ENCODE measurements at places on chromosomes 4 and X.

GRCh38 chr4:6581566-6582121, 6.7 kb downstream of the MAN2B2 start:
- DNase-seq = no peak

- no peak for DNase-seq
Measured at GRCh38 chr4:84089652-84090437, 409.2 kb downstream of the NKX6-1 start.

GRCh38 chr4:10225096-10225495, 108.5 kb upstream of the WDR1 start:
- no peak for DNase-seq

DNA sequence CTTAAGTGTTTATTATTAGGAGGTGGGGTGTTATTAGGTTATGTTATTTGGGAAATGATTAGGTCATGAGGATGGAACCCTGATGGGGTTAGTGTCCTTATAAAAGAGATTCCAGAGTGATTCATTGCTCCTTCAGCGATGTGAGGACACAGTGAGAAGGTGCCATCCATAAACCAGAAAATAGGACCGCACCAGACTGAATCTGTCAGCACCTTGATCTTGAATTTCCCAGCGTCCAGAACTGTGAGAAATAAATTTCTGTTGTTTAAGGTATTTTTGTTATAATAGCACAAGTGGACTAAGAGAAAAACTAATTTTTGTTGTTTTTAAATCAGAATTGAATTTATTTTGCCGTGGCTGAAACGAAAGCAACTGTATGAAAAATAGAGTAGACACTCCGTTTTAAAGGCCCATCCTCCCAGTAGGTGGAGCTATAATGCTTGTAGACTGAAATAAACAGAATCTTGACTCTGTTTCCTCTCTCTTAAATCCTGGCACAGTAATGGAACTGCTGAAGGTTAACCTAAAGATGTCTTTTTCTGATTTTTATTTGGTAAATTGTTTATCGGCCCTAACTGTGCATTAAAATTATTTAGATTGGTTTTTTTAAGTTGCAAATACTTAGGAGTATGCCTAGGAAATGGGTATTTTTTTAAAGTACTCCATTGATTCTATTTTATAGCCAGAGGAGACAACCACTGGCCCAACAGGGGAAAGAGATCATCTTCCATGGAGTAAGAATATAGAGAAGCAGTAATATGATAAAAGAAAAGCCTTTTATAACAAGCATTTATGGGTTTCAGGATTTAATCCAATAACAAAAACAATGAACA, 133.2 kb upstream of the ADAMTS3 start:
- peak; percentile 39 for DNase-seq

DNA sequence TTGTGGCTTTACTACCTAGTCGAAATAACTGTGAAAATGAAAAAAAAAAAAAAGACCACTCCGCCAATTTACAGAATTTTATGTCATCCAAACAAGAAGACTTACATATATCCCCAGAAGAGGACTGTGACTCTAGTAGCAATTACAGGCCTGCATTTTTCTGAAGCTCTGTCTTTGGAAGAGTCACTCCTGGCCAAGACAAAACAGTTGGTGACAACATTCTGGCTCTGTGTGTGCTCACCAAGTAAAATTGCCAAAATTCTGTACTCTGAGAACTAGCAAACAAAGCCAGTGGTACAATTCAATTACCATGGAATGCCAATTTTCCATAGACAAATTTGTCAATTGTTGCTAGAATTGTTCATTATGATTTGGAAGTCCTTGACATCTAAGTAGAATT, 311.1 kb downstream of the PDGFC start:
- DNase-seq = no peak

DNA sequence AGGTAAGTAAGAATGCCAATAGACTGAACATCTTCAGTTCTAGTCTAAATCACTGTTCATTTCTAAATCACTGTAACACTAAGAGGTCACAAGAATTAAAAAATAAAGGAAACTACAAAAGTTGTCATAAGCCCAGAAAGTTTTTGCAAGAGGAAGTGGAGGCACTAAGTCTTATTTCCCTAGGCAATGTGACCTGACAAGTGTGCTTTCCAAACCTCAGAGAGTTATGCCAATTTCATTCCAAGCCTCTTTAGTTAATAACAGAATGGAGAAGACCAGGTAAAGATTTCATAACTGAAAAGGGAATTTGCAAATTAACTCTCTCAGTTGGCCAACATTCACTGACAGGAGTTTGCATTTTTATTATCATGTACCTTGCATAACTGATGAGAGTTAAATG, 40.5 kb downstream of the BBS12 start:
- no peak for DNase-seq

- no peak for DNase-seq
Measured at GRCh38 chrX:13414006-13414647, 94.3 kb upstream of the ATXN3L start.

GRCh38 chrX:128754130-128754529, 701.9 kb upstream of the ACTRT1 start:
- peak; percentile 92 for DNase-seq

- no peak for DNase-seq
Measured at GRCh38 chr4:119321921-119322687, at the start of gene FABP2. Gene FABP2 (minus strand): TSS chr4:119322138. CDS start chr4:119322102, 36 bp downstream.

- no peak for DNase-seq
Measured at GRCh38 chr4:174437324-174437723, 85.0 kb downstream of the HPGD start.

GRCh38 chr4:168836490-168836889, 173.6 kb downstream of the CBR4 start:
- DNase-seq = no peak

DNA sequence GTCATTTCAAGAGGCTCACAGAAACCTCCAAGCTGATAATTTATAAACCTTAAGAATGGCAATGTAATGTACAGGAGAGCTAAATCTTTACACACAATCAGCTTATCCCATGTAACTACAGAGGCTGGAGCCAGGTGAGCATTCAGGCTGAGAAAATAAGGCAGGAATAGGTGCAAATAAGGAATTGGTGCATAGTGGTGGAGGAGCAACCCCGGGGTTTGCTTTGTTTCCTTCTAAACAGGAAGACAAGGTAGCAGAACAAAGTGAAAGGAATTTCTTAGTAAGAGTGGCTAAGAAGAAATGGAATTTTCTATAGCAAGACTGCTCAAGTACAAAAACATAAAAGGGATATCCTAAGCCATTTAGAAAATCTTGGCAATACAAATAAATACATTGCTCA, 82.4 kb downstream of the NR3C2 start:
- DNase-seq = no peak

- DNase-seq = no peak
Measured at GRCh38 chr4:8274765-8275547, 5.4 kb downstream of the HTRA3 start.

DNA sequence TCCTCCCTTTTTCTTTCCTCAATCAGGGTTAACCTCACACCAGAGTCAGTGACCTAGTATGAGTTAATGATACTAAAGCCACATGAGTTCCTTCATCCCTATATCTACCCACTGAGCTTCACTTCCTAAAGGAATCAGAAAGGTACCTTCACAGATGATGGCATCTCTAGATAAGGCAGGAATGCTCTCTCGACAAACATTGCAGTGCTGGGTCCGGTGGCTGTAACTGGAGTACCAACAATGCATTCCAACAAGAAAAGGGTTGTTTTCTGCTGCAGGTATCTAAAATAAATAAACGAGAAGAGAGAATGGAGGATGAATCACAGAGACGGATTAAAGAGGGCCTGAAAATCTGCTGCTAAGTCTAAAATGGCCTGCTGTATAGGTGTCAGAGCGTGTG, 66.7 kb downstream of the DGKK start:
- DNase-seq = no peak

GRCh38 chr4:16461362-16461761, 235.1 kb upstream of the TAPT1 start:
- no peak for DNase-seq

- no peak for DNase-seq
Measured at GRCh38 chr4:139243448-139244365, 36.3 kb downstream of the MGARP start.

- DNase-seq = no peak
Measured at GRCh38 chr4:185774845-185775680, 36.9 kb downstream of the SORBS2 start.

- DNase-seq = no peak
Measured at GRCh38 chrX:155246748-155247147, 17.5 kb downstream of the RAB39B start.

DNA sequence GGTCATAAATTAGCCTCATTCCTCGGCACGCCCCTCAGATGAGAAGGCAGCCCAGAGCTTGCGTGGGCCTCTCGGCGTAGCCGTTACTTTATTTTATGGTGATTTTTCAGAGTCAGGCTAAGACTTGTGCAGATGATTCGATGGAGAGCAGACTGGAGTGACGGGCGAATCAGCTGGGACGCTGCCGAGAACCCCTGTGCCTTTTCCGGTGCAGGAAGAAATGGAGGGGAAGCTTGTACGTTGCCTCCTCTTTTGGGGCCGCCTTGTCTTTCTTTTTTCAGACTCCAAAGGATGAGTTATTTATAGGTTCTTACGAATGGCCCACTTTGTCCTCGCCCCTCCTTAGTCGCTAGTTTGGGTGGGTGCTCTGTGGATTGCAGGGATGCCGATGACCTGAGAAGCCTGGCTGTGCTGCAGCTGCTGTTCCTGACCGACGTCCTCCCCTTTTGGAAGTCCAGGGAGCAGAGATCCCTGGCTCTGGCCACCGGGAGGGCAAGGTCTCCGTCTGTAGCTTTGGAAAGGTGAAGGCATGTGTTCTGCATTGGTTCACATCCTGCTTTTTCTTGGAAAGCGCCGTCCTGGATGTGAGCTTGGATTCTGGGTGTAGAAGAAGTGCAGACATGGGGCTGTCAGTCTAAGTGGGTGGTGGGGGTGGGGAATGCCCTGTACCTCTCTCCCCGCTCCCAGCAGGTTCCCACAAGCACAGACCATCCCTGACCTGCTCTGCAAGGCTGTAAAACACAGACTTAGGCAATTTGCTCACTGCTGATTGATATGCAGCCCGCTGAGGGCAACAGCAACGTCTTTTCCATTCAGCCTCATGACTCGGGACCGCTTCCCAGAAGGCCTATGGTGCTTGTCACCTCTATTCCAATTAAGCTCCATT, 9.3 kb downstream of the SORCS2 start:
- no peak for DNase-seq

GRCh38 chr4:17120761-17121160, 222.3 kb upstream of the LDB2 start:
- DNase-seq = no peak

- DNase-seq = no peak
Measured at GRCh38 chr4:126986828-126987227, 645.9 kb upstream of the INTU start.

DNA sequence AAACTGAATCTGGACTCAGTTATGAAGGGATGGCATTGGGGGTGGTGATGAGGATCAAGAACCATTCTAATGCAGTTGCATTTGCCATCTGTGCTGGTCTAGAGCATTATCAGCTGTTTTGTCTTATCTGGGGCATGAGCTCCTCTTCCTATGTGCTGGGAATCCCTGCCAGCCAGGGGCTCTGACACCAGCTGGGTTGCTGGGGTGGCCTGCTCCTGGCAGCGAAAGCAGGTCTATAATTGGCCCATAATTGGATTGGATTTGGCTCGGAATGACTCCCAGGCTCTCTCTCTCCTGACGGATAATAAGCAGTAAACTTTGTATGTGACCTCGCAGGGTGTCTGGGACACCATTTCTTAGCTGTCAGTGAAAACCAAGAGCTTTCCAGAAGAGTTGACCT, 34.1 kb downstream of the SMPX start:
- peak; percentile 30 for DNase-seq

- no peak for DNase-seq
Measured at GRCh38 chr4:138961664-138962063, 53.9 kb upstream of the NOCT start.

GRCh38 chrX:154020536-154021115, 924 bp upstream of the IRAK1 start:
- DNase-seq = no peak

DNA sequence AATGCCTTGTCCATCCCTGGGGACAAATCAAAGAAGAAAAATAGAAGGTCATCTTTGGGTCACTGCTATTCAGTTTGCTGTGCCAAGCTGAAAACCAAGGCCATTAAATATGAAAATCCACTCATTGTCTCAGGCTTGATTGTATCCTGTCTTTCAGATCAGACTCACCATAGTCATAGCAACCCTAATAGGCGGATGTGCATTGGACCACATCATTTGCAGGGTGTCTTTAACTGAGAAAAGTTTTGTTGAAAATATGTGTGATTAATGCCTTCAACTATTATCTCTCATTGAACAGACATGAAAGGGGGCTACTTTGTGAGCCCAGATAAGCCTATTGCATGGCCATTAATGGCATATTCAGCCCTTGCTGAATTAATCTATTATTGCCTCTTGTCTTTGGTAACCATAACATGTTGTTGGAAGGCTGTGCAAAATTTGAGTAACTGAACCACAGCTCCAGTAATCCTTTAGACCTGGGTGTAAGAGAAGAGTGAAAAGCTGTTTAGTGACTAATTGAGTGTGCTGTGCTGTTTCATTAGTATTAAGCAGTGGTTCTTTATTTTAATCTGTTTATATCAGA, 453.6 kb upstream of the EPHA5 start:
- no peak for DNase-seq

- no peak for DNase-seq
Measured at GRCh38 chr4:88690355-88690754, 7.3 kb downstream of the NAP1L5 start.
